Activated CD4-positive, alpha-beta T cell treated with anti-CD3 and anti-CD28 coated beads, Interleukin-2, amount 50 U/mL, for 16 hours (primary cell): ENCODE measurements at places on chromosomes 1 and 21.

DNA sequence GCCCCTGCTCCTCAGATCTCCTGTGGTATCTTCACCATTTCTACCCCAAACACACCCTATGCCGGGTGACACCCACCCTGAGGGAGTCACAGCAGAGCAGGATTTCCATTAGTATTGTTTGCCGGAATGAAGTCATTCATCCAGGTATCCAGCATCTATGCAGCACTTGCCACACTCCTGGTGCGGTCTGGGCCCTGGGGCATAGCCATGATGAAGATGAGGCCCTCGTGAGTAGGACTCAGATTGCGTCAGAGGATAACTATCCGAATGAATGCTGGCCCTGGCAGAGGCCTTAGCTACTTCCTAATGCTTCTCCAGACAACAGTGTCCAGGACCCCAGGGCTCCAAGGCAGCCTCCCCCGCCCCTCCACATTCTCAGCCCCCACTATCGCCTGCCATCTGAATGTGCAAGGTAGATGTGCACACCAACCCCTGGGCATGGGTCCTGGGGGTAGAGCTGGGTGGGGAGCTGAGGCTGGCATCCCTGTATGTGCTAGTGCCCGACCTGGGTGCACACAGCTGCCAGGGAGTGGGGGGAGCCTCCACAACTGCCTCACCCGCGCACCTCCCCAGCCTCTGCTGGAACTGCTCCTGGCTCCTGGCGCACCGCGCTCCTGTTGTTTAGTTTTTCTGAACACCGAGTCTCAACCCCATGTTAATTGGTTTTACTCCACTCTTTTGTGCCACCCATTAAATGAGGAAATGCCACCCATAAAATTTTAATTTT, 25.5 kb upstream of the ZC3H12A start:
- no peak for DNase-seq

DNA sequence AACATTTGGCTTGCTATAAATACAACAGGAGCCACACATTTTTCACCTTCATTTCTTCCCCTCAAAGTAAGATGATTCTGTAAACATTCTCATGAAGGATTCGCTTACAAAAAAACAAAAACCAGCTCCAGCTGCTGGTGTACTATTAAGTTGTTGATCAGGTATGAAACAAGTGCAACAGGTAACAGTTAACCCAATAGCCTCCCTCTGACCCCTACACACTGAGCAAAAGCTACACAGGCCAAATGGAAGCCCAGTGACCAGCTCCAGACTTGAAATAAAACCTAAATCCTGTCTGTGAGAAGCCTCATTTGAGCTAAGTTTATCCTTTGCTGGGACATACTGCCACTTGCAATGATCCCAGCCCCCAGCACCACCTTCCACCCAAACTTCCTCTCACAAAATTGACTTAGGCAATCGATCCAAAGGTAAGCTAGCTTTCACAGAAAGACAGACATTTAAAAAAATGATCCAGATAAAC, 991 bp downstream of the TIAM1 start:
- DNase-seq: no peak

GRCh38 chr1:19808351-19808750, 6.7 kb downstream of the RNF186 start:
- DNase-seq: no peak

- no peak for DNase-seq
Measured at GRCh38 chr1:110872366-110872744, 593 bp upstream of the CD53 start.

DNA sequence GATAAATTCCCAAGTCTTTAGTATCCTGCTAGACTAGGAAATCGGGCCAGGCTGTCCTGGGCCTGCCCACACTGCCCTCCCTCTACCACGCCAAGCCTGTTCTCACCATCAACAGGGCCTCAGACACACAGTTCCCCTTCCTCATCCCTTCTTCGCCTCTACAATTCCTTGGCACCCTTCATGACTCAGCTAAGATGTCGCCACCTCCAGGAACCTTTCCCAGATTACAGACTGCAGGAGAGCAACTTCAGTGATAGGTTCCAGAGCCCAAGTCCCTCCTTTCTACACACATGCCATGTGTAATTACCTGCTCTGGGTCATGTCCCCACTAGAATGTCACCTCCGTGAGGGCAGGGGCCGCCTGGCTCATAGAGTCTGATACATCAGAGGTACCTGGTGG, 3.3 kb downstream of the RIMS3 start:
- DNase-seq: no peak

- DNase-seq: no peak
Measured at GRCh38 chr21:19712441-19712840, 1285.8 kb upstream of the NCAM2 start.

DNA sequence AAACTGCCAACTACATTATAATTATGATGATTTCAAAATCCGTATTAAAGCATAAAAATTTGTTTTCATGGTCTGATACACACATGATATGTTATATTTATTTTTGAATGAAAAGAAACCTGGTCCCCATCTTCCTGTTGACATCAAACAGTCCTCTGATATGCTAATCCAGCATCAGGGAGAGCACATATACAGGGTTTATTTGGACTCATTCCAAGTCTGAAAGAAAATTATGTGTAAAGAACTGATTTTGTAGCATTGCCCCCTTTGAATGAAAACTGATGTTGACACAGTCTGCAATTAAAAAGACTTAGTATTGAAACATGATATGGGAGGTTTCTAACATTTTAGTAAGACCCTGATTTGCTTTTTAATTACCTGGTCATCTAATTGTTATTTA, 119.4 kb downstream of the NEK7 start:
- no peak for DNase-seq
